Activated gamma-delta T cell (primary cell): ENCODE measurements at places on chromosomes 7 and 10.

DNA sequence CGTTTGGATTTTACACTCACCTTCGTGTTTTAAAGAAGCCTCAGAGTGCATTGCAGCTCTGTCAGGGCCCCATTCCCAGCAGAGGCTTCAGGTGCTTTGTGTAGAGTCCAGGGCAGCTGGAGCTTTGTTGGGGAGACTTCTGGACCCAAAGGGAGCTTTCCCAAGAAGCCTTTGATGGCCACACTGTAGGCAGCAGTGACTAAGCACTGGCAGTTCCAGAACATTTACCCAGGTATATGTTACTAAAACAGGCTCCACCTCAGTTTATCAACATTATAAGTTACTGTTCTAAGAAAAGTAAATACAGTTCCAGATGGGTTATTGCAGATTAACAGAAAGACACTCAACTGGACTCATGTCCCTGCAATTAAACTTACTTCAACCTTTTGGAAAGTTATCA is 66.8 kb downstream of the LANCL2 start:
- DNase-seq, result no peak

- DNase-seq, result no peak
These were observed 132.9 kb downstream of the TNS3 start for GRCh38 chr7:47448971-47449370.

DNA sequence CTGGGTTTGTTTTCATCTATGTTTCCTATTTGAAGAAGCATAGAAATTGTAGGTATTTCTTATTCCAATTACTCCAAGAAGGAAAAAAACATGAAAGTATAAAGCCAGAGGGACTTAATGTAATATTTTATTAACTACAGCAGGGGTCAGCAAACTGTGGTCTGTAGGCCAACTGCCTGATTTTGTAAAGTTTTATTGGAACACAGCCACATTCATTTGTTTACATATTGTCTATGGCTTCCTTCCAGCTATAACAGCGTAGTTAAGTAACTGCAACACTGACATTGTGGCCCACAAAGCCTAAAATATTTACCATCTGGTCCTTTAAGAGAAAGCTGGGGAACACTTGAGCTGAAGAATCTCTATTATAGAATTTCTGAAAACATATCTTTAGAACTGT is 306.2 kb downstream of the BICC1 start:
- DNase-seq, result no peak

- DNase-seq, result no peak
These were observed 5.7 kb upstream of the LCOR start for GRCh38 chr10:96826438-96826837.
